ENCODE measurements at places on chromosomes 11 and 22.

GRCh38 chr11:64881476-64881875, 3.1 kb upstream of the EHD1 start:
- no peak for DNase-seq

- peak; percentile 51 for DNase-seq
These were observed 78.9 kb downstream of the PDE2A start for GRCh38 chr11:72595292-72595684.

DNA sequence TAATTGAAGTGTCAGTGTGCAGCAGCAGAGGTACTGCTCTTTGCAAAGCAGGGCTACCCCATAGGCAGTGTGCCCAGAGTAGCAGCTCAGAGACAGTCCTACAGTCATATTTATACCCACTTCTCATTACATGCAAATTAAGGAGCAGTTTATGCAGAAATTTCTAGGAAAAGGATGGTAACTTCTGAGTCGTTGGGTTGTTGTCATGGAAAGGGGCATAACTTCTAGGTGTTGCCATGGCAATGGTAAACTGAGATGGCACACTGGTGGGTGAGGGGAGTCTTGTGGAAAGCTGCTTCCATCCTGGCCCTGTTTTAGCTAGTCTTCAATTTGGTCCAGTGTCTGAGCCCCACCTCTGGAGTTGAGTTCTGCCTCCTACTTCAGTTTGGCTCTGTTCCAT, 77.4 kb downstream of the MN1 start:
- no peak for DNase-seq

DNA sequence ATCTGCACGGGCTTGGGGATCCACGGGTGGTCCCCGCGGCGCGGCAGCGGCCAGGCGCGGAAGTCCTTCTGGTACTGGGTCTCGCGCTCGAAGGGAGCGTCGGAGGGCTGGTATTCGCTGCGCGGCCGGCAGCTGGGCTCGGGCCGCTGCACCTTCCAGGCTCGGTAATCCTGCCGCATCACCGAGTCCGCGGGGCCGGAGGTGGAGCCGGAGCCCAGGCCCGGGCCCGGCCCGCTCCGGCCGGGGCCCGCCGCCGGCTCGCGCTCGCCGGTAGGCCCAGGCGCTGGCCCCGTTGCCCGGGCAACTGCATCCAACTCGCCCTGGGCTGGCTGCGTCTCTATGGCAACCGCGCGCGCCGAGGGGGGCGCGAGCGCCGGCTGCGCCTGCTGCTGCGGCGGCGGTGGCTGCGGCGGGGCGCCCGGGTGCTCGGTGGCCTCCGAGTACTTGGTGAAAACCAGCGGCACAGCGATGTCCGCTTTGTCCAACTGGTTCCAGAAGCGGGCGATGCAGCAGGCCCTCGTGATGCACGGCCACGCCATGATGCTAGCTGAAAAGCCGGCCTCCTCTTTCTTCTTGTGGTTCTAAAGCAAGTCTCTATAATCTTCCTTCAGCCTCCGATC, 897 bp downstream of the MAP6 start:
- DNase-seq: peak; percentile 36

DNA sequence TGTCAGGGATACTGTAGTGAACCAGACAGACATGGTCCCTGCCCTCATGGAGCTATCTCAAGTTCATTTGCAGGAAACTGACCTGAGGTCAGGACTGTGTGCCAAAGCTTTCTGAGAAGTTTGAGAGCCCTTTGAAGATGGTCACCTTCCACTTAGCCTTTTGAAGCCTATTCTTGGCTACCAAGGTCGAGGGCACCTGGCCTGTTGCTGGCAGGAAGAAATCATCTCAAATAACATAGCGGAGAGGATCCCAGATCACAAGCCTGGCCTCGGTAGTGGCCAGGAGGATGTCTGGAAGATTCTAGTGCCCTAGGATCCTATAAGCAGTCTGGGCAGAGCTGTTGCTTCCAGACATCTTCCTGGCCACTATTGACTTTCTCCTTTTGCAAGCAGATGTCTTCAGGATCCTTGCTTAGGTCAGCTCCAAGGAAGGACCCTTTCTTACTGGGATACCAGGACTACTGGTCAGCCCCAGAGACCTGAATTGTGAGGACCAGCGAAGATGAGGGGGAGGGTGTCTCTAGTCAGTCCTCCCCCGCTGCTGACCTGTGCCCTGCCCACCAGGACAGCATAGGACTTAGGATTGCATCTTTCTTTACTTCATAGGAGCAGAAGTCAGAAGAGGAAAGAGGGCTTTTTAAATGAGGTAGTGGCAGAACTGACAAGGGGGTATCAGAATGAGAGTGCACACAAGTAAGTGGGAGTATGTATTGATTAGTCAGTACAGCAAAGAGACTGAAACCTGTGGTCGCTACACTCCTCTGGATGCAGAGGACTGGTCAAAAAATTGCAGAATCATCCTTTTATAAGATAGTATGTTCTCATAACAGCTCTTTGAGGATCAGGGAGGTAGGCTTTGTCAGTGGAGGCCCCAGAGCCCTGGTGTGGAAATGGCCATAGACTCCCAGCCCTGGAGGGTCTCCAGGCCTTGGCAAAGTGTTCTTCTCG, 94.8 kb downstream of the TEAD1 start:
- no peak for DNase-seq

DNA sequence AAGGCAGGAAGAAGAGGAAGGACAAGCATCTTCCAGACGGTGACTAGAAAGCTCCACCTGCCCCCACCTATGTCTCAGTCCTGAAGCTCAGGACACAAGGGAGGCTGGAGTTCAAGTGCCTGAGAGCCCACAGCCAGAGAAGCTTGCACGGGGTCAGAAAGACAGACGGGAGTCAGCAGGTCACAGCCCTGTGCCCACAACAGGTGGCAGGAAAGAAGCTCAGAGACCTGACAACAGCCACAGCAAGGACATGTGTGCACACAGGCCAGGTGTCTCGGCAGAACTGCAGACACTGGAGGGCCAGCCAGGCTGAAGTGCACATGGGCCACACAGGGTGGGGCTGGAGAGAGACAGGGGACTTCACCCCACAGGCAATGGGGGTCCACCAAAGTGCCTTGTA, 37.2 kb upstream of the MOB2 start:
- no peak for DNase-seq

DNA sequence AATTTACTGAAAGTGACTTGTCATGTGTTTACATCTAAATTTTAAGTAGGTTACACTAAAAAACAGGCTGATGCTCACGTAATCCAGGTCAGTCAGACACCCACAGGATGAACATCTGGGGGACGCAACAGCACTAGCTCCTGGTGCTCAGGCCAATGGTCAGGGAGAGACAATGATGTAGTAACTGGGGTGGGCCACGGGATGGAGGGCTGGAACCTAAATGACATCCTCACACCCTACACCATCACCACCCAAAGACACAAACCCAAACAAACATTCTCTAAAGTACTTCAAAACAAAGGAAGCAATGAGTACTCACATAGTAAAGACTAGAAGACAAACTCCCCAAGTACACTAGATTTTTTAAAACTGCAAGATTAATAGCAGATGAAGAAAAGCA, 53.5 kb upstream of the SLC25A1 start:
- no peak for DNase-seq

- DNase-seq: no peak
These were observed 406.0 kb downstream of the CTTN start for GRCh38 chr11:70804139-70804837.

GRCh38 chr11:128005562-128005961, 581.8 kb downstream of the ETS1 start:
- no peak for DNase-seq

Measured in NCI-H524 (cell line).